ENCODE measurements at places on chromosomes 6 and 20. TPM values are rescaled to one million over a fixed set of nuclear protein-coding genes. Genes with fewer than 3 reads are reported as not detected.

Gene SPATA25
- total RNA-seq, result 0.53 TPM

Gene NKX2-2
- not detected for total RNA-seq

Gene TCP11
- not detected for total RNA-seq

Gene XPO5
- total RNA-seq, result 25.5 TPM

Gene MAS1
- total RNA-seq, result not detected

Gene LST1
- 0.36 TPM for total RNA-seq

Gene SLC22A16
- total RNA-seq, result not detected

Gene HTR1B
- total RNA-seq, result 0.19 TPM

Gene SLC18B1
- total RNA-seq, result 5.1 TPM

Gene POM121L2
- total RNA-seq, result not detected

All from A549 treated with Mapracorat at 1 μM for 4 hours (cell line).